ENCODE measurements at places on chromosomes 5 and 9.

DNA sequence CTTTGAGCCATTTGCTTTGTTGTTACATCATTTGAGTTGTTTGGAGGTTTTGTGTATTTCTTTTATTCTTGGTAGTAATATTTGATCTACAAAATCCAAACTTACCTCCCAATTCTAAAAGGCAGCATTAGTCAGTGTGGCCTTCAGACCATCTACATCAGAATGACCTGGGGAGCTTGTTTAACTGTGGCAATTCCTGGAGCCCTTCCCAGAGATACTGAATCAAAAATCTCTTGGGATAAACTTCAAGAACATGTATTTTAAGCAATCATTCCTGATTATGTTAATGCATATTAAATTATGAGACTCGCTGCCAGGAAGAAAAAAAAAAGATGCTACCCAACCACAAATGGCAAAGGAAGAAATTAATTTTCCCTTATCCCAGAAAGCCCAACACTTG is 268.9 kb upstream of the PDE4D start:
- no peak for DNase-seq

- no peak for DNase-seq
These were observed 66.0 kb downstream of the FRMD3 start for GRCh38 chr9:83472221-83472665.

DNA sequence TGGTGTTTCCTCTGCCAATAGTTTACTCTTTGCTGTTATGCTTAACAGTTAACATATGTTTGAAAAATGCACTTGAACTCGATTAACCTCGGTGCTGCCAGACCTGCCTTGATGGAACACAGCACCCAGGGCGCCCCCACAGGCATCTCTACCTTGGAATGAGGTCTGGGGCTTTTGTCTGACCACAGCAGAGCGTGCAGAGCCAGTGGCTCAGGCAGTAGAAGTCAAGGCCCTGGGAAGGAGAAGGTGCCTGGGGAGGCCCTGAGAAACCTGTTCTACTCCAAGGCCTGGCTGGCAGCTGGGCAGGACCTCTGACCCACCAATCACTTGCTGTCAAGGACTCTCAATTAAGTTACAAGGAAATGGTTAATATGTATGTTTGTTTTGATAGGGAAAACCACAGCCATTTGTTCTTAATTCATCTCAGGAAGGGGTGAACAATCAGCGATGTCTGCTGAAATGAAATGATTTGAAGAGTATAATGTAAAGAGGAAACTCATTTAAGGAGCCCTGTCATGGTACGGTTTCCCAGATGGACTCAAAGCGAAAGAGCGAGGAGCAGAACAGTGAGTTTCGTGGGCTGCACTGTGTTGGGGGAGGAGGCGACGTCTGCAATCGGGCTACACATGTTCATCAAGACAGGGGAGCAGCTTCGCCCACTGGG is 21.9 kb downstream of the MACROH2A1 start:
- DNase-seq = no peak

DNA sequence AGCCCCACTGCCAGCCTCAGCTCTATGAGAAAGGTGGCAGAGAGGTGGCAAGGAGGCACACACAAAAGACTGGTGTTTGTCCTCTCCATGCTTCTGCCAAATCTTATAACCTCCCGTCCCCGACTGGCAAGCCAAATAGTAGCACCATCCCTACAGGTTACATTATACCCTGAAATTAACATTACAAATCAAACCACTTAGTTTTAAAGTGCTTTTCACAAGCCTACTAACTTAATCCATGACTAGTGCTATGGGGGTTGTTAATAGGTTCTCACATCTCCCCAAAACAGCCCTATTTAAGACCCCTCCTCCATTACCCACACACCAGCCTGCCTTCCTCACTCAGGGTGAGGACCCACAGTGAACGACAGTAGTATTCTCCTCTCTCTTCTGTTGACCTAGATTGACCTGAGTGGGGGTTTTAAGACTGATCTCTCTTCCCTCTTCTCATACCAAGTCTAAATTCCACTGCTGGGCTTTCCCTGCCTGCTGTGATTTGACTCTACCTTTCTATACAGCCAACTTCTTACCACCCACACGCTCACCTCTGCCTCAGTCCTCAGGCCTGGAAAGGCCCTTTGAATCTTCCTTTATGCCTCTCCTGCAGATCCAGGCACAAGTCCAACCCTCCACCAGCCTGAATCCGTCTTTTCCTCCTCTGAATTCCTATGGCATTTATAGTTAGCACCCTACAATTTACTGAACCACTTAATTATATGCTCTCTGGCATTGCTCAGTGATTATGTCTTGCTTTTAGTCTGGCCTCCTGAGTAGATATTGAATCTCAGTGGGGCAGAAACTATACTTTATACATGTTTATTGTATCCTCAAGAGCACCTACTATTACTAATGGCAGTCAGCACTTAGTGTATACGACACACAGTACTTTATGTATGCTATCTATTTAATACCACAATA is 116.1 kb downstream of the TMEM174 start:
- DNase-seq = no peak

- no peak for DNase-seq
These were observed 60.2 kb downstream of the SPOCK1 start for GRCh38 chr5:137438932-137439331.

DNA sequence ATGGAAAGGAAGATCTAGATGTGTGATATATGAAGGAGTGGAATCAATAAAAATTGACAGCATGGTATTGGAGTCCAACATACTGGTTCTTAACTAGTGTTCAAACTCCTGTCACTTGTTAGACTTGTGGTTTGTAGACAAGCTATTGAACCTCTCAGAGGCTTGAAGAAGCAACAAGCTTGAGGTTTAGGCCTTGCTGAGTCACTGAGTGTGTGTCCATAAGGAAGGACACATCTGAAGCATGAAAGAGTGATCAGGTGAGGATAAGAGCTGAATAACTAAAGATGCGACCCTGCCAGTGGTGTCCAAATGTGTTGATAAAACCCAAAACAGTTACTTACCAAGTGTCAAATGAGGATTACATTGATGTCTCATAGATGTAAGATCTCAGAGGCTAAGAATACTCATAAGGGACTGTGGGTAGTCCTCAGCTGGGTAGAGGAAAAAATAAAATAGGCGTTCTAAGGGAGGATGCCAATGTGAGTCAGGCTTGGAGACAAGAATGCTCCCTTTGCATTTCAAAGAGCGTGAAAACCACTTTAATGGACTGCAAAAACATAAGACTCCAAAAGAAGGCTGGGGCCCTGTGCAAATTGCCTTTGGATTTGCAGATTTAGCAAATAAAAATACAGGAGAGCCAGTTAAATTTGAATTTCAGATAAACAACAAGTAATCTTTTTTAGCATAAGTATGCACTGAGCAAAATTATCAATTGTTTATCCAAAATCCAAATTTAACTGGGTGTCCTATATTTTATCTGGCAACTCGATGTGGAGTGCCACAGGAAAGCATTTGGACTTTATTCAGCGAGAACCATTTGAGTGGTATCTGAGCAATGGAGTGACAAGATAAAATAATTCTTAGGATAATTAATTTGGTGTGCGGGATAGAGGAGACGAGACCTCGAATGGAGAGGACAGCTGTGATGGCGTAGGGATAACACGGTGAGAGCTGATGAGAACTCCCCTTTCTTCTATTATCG is 757.3 kb upstream of the WWC1 start:
- no peak for DNase-seq

DNA sequence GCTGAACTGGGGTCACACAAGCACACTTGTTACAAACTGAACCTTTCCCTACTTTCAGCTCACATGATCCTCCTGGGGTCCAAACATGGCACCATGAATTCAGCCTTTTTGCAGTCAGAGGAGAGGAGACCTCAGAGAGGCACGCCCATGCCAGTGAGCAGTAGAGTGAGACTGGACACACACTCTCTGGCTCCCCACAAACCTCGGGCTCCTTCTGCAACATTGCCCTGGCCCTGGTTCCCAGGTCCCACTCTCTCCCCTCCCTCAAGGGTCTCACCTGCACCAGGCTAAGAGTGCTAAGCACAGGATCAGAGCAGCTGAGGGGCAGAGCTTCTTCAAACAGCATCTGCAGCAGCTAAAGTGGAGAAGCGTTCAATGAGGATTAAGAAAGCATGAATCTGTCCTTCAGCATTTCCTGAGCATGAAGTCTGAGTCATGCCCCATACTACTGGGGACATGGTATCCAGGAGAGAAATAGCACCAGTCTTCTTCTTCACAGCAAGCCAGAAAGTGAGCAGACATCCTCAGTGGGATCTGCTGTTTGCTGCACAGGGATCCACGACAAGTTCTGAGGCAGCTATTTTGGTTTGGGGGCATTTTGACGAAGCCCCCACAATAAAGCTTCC is 27.2 kb downstream of the SLC35A4 start:
- no peak for DNase-seq

All from stimulated activated CD4-positive, alpha-beta T cell treated with anti-CD3 and anti-CD28 coated beads, Interleukin-1b, Interleukin-23, amount 100 ng/mL, for 24 hours (primary cell).